ENCODE measurements at places on chromosomes 2 and 18. TPM values are rescaled to one million over a fixed set of nuclear protein-coding genes. Genes with fewer than 3 reads are reported as not detected.

GRCh38 chr2:3204031-3204821 is 173.4 kb downstream of the EIPR1 start:
- no peak for DNase-seq

GRCh38 chr2:25982273-25982967 is at the start of gene KIF3C:
Gene KIF3C (minus strand): TSS chr2:25982497. CDS start chr2:25981917, 580 bp downstream.
- peak; percentile 71 for DNase-seq

DNA sequence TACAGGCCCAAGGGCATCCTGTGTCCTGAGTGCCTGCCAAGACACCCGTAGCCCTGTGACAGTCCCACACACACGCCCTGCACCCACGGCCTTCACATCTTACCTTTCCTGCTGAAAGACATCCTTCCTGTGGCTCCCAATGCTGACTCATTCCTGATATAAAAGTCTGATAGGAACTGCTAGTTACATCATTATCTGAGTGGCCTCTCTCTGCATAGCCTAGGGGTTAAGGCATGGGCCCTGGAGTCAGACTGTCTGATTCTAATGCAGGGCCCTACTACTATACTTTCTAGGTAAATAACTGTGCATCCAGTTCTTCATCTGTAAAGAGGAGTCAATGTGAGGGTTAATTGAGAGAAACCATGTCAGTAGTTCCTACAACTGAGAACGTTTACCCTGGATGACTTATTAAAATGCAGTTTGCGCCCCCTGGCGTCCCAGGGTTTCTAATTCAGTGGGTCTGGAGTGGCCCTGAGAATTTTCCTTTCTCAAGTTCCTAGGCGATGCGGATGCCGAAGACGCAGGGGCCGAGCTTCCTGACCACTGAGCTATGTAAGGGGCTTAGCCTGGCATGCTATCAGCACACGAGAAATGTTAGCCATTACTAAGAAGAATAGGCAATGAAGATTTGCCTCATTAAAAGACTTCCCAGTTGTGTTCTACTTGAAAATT is 6.0 kb upstream of the GPR45 start:
- peak; percentile 34 for DNase-seq

GRCh38 chr18:13051159-13051558 is 60.0 kb downstream of the CEP192 start:
- DNase-seq: no peak

LIPG gene
- not detected for total RNA-seq

DNA sequence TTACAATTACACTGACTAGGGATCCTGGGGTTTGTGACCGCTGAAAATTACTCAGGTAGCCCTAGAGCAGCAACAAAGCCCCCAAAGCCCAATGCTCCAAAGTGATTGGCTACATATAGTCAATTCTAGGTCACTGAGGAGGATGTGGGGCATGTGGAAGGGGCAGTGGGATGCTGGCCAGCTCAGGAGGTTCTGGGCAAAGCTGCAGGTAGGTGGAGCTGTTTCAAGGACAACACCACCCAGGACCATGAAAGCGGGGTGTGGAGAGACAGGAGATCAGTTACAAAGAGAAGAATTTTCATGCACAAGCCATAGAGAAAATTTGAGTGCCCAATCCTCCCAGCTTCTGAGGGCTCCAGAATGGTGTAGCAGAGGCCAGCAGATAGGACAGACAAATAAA is 75.0 kb upstream of the CCDC85A start:
- DNase-seq: no peak

DNA sequence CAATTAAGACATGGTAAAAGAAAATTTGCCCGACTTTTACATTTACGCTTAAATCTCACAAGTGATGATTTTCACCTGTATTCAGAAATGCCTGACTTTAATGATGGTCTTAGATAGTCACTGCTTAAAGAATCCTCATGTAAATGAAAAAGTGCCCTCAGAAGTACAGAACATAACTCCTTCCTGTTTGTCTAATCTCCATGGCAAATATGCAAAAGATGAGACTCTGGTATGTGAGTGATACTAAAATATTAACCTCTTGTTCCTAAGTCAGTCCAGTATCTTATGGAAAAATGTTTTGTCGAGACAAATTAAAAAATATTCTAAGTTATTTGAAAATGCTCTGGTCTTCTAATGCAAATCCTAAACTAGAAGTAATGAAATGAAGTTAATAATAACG is 29.2 kb downstream of the KCTD1 start:
- no peak for DNase-seq

DNA sequence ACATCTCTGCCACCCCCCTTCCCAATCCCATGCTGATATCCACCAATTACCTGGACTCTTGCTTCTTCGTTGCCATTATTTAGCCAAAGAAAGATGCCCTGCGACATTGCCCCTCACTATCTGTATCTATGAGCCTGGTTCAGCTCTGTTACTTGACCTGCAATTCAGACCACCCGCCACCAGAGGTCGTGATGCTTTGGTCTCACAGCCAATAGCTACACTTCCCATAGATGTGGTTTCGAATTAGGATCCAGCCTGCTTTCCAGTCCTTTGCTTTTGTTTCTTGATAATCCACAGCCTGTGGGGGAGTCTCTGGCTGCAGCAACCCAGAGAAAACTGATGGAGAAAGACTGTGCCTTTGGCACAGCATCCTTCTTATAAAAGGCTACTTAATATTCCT is 239.4 kb downstream of the KLHL29 start:
- DNase-seq: no peak

- DNase-seq: no peak
Observed at GRCh38 chr18:926946-927345, 22.3 kb downstream of the ADCYAP1 start.

DNA sequence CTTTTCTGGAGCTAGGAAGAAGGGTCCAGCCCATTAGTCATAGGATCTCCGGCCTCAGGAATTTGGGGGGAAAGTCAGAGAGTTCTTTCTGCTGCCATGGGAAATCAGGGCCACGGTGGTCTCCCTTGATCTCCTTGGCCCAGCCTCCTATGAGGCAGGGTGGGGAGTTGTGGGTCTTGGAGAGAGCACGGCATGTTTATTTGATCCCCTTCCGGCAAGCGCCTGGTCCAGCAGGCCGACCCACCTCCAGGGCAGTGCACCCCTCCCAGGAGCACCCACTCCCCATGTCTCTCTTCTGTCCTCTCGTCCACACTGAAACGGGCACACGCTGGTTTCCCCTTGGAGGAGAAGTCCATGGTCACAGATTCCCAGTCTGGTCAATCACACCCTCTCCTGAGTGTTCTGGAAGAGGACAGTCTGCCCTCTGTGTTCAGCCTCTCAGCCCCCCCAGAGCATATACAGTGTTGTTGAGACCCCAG is 464.6 kb upstream of the HS6ST1 start:
- no peak for DNase-seq

DNA sequence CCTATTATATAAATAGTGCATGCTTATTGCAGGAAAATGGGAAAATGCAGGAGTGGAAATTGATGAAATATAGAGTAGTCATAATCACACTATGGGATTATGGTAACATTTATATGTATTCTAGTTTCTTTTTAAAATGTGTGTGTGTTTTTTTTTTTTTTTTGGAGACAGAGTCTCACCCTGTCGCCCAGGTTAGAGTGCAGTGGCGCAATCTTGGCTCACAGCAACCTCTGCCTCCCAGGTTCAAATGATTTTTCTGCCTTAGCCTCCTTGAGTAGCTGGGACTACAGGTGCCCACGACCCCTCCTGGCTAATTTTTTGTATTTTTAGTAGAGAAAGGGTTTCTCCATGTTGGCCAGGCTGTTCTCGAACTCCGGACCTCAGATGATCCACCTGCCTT is 47.0 kb downstream of the BIRC6 start:
- no peak for DNase-seq

CD28 gene
- total RNA-seq: 128 TPM

ITGB6 gene
- total RNA-seq: not detected

- no peak for DNase-seq
Observed at GRCh38 chr2:47034973-47035609, 119.5 kb upstream of the MCFD2 start.

DNA sequence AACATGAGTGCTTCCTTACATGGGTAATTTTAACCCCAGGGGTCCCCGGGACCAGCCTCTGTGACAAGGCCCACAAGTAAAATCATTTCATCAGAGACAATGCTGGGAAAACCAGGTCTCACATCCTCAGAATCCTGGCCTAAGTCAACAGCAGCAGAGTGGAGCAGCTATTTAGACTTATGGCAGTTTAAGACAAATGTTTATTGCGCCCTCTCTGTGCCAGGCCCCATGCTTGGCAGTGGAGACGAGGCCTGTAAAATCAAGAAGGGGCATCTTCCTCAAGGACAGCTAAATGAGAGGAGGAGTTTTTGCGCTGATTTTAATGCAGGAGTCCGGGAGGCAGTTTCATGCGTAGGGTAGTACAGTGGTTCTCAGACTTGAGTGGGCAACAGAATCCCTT is 56.0 kb upstream of the ACAA2 start:
- no peak for DNase-seq

SERPINB12 gene
- total RNA-seq: not detected

DNA sequence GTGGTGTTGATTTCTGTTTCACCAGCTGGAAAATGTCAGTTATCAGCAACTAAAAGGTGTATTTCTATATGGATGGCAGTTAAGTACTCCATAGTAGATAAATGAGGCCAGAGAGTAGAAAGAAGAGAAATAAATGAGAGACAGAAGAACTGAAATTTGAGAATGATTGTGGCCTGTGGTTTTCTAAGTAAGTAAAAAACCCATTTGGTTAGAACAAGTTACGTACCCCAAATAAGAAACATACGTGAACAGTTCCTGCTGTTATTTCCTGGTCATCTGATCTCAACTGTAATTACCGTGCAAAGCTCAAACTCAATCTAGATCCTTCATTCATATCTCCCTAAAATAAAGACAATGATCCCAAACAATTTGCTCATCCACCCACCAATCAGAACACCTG is 181.3 kb downstream of the PID1 start:
- DNase-seq: no peak

DES gene
- total RNA-seq: not detected

DNA sequence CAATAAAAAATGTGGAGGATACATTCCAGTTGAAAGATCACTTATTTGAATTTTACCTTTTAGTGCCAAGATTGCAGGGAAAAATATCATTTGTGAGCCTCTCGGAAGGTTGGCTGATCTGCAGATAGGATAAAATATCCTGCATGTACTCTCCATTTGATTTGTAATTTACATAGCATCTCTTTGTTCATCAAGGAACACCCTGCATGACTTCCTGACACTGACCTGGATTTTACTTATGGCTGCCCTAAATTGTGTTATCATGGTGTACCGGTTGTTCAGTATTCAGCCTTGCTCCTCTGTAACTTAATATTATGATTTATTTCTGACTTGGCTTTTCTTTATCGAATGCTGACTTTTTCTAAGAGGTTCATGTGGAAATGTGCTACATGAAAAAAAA is 226.4 kb downstream of the PIK3C3 start:
- no peak for DNase-seq

DNA sequence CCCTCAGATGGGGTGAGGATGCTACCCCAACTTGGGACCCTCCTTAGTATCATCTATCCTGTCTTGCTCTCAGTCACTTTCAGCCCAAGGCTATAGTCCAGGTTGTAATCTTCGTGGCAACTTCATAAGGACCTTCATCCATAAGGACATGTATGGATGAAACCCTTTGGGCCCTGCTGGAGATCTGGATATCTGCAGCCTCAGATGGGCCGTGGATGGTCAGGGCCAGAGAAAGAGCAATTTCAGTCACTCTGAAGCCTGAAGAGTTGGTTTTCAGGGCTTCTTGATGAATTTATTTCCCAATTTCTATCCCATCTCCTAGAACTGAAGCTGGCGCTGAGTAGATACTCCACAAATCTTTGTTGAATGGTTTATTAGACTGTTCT is 28.7 kb downstream of the RHOB start:
- DNase-seq: no peak

LRRC30 gene
- total RNA-seq: not detected

EML6 gene
- total RNA-seq: 1.4 TPM

CAVIN2 gene
- total RNA-seq: not detected

Measured in naive thymus-derived CD8-positive, alpha-beta T cell (primary cell).